ENCODE measurements at places on chromosomes 1 and 21.
A peak's percentile ranks its signal among the peaks of the same experiment; 100 is the strongest.

- no peak for DNase-seq
These were observed 15.1 kb upstream of the DPH5 start for GRCh38 chr1:101040666-101041065.

- DNase-seq = no peak
These were observed 213.0 kb upstream of the CACYBP start for GRCh38 chr1:174786760-174787159.

DNA sequence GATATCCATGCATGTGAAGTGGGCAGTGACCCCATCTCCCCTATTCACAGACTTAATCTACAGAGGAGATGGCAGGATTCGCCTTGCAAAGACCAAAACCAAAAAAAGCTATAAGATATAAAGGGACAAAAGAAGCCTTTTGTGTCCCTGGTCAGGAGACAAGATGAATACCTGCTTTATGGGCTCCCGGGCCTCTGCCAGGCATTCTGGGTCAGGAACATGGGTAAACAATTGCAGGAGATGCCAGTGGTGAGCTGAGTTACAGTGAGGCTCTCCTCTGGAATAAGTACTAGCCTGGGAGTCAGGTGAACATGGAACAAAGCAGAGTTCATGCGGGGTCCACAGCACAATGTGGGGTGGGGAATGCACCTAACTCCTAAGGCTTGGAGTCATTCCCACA, 4.7 kb downstream of the SLC9A1 start:
- DNase-seq = no peak

DNA sequence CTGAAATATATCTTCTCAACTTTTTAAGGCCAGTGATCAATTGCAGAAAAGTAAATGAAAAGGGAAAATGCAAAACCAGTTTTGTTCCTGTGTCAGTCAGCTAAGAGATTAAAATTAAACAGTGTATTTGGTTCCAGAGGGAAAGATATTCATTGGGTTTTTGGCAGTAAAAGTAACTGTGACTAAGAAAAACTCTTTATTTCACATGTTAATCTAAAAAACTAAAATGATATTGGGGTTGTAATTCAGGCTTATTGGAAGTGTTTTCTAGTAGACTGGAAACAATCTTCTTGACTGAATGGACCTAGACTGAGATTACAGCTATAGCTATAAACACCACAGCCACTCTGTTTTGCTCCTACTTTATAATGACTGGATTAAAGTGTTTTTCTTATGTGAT, 413.9 kb downstream of the ADGRL2 start:
- no peak for DNase-seq

DNA sequence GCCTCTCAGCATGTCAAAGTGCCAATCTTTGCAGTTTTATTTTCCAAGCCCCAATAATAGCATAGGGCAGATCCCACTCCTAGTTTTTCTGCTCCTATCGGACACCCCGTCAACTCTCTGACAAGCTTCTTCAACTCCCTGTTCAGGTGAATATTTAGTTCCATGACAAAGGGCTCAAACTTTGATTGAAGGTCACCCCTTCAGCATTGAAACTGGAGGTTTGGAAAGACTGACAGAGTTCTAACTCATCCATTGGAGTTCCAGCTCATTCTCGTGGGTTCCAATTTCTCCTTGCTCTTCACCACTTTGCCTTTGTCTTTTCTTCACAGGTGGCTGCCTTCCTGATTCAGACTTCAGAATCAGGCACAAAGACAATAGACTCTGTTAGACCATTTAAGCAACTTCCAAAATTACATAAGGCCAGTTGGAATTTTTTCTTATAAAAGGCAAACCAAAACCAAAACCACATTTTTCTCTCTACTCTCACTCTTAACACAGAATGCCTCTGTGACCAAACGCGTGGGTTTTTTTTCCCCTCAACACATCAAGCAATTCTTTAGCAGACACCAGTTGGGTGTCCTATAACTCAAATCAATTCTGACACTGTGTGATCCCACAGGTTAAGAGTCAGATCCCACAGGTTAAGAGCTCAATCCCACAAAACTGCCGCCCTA, 169.3 kb upstream of the USP25 start:
- DNase-seq = no peak

GRCh38 chr1:100896481-100896982, 642 bp downstream of the SLC30A7 start:
- DNase-seq = peak; percentile 71

- no peak for DNase-seq
These were observed 3.7 kb downstream of the RRP1B start for GRCh38 chr21:43663033-43663432.

Measured in fibroblast of villous mesenchyme (primary cell).